ENCODE measurements at places on chromosomes 13 and 19.

DNA sequence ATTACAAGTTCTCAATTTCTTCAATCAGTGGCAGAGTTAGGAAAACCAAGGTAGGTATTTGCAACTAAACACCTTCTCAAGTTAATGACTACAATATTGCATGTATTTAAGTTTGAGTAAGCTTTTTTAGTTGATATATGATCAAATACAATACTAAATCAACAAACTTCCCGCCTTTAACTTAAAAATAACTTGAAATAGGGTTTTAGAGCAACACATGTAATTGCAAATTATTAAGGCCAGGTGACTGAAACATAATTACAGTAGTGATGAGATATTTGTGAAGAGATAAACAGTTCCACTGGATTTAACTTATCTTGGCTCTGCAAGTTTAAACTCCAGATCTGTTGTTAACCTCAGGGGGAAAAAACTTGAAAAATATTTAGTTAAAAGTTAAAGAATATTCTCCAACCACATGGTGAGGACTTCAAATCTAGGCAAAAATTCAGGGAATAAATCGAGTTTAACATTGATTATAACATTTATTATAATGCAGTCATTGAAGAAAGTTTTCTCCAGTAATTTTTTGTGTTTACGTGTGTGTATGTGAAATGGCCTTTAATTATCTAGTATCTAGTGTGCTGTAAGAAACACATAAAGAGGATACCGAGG is 3.6 kb downstream of the DACH1 start:
- no peak for DNase-seq

DNA sequence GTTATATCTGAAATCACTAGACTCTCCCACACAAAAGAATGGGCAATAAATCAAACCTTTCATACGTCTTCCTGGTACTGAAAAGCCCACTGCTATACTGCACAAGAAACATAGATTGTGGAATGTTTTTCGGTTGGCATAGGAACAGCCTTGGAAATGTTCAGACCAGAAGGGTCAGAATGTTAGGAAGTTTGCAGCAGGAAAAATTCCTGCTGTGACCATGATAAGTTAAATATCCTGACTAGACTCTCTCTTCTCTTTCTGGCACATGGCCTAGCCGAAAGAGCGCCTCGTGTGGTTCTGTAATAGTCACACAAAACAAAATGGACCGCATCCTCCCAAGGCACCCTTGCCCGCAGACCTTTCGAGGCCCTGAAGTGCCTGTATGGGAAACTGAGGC is 427.2 kb downstream of the COG6 start:
- DNase-seq, result no peak

GRCh38 chr19:14412324-14412995 is 6.7 kb downstream of the DDX39A start:
- DNase-seq, result no peak

DNA sequence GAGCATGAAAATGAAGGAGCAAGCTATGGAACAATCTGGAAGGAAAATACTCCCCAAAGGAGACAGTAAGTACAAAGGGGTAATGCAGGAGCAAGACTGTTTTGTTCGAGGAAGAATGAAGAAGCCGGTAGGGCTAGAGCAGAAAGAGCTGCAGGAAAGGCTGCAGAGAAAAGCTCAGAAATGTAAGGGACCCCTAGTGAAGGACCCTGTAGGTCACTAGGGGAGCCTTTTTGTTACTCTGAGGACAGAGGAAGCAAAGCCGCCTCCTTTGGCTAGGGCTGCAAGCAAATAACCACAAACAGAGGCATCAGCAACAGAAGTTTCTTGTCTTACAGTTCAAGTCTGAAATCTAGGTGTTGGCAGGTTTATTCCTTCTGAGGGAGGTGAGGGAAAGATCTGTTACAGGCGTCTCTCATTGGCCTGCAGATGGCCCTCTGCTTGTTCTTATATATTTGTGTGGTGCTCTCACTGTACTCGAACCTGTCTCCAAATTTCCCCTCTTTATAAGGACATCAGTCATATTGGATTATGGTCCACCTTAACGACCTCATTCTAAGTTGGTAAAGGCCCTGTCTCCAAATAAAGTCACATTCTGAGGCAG is 362.3 kb downstream of the COG6 start:
- DNase-seq, result no peak

DNA sequence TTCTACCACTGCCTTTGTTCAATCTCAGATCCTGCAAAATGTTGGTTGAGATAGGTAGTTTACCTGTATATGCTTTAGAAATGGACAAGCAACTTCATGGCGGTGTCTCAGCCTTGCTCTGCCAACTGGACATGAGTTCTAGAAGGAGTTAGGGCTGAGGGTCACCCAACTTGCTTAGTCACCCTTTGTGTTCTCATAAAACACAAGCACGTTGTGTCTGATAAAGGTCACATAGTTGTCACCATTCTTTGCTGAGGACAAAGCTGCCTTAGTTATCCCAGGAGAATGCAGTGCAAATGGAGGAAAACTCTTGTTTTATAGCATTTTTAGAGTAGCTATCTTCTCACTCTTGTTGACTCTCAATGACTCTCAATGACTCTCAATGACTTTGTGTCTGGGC is 218.4 kb upstream of the TMTC4 start:
- DNase-seq, result no peak

- no peak for DNase-seq
These were observed 2590.1 kb downstream of the PCDH9 start for GRCh38 chr13:64640002-64640401.

DNA sequence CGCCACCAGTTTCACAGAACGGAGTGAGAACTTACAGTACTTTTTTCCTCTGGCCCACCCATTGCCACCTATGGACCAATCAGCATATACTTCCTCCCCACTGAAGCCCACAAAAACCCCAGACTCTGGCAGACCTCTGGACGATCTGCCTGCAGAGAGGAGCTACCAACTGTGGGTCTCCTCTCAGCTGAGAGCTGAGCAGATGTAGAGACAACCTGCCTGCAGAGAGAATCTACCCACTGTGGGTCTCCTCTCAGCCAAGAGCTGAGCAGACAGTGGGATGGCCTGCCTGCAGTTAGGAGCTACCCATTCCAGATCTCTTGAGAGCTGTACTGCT is 69.7 kb downstream of the PIBF1 start:
- no peak for DNase-seq

DNA sequence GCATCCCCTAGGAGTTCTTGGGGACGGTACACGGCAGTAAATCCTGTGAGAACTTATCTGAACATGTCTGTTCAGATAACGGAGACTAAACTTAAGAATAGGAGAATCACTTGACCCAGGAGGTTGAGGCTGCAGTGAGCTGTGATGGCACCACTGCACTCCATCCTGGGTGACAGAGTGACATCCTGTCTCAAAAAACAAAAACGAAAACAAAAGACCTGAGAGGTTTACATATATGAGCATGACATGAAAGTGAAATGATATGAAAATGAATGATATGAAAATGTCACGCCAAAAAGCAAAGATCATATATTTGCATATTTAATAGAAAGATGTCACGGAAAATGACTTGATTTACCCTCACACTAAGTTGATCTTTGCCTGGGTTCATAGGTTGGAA is 5.8 kb downstream of the ZNF175 start:
- no peak for DNase-seq

Measured in lower leg skin (tissue), 4 donors.